Neuronal stem cell (in vitro differentiated cells): ENCODE measurements at places on chromosomes 5 and 9.
A peak's percentile ranks its signal among the peaks of the same experiment; 100 is the strongest.

DNA sequence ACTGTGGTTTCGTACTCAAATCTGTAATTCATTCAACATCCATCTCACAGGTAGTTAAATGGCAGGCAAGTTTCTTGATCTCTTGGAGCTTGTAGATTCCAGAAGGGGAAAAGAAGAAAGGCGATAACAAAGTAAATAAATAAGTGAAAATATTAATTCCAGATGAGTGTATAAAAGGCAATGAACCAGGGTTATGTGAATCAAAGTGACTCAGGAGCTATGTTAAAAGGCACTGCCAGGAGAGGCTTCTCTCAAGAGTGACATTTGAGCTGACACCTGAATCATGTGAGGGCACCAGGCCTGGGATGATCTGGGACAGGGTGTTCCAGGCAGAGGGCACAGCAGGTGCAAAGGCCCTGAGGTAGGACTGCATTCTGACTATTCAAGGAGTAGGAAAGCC is 45.0 kb downstream of the DOCK2 start:
- no peak for DNase-seq

- no peak for DNase-seq
These were observed 28.4 kb downstream of the CEL start for GRCh38 chr9:133090187-133090586.

- DNase-seq = no peak
These were observed 619.1 kb downstream of the CCDC171 start for GRCh38 chr9:16171911-16172310.

DNA sequence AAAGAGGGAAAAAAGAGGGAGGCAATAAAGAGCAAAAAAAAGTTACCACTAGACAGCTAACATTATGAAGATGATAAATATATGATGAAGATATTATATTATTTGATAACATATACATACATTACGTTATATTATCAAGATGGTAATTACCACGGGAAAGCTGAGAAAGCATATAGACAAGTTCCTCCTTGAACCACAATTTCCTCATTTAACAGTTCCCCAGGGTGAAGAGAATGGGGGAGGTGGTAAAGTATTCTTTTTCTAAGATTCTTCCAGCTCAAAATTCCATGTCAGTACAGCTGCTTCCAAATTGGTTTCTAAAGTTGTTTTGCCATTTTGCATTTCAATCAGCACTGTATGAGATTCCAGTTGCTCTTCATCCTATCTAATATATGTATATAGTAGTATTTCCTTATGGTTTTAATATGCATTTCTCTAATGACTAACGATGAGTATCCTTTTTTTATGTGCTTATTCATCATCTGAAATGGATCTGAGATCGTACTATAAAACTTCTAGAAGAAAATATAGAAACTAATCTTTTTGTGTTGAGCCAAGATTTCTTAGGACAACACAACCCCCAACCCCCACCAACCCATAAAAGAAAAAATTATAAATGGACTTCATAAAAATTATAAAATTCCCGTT is 49.5 kb upstream of the C9orf72 start:
- no peak for DNase-seq

- DNase-seq = no peak
These were observed 41.7 kb downstream of the PALM2AKAP2 start for GRCh38 chr9:109821711-109822110.

GRCh38 chr5:67215519-67216471 is 19.2 kb upstream of the CD180 start:
- no peak for DNase-seq

DNA sequence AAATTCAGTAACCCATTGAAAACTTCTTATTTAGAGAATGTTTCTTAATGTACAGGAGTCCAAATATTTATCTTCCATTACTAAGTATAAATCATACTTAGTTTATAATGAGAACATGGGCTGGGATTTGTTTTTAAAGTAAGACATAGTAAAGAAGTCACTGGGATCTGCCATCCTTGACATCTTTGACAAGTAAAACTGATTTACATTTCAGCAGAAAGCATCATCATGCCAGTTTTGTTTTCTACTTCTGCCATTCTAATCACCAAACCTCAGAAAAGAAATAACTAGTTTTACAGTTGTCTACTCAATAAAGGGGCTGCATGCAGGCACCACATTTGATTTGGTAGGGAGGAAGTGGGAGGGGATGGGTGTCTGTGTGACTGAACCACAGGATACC is 221.7 kb upstream of the PPP1R2B start:
- DNase-seq = no peak

GRCh38 chr9:109244179-109245132 is 76.4 kb downstream of the EPB41L4B start:
- DNase-seq = peak; percentile 79

DNA sequence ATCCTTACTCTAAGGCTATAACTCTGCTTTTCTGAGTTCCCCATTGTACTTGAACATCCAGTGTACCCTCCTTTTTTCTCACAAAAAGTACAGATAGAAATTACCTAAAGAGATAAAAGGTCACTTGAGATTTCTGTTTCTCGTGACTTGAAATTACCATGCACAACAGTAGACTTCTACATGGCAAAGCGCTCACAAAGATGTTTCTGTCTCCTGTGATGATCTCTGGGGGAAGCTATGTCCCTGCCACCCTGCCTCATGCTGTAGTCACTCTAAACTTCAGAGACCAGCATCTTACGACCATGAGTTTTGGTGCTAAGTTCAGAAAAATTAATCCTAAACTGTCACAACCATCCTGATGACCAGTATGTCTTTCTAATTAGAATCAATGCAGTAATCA is 36.2 kb downstream of the NFIB start:
- no peak for DNase-seq

DNA sequence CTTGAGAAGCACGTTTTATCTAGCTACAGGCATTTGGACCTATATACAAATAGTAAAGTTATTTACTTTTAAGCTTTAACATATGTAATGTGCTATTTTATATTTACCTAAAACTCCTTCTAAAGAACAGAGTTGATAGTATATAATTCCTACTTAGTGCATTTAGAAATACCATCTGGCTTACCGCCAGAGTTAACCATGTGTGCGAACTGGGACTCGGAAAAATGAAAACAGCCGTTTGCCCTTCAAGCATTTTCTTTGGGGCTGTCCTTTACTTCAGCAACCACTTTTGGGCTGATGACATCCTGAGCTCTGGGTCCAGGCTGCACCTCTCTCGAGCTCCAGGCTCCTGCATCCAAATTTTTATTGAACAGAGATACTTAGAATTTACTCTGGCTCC is 21.9 kb upstream of the DHFR start:
- no peak for DNase-seq

- DNase-seq = no peak
These were observed 269.1 kb downstream of the NR2F1-AS1 start for GRCh38 chr5:93311881-93312280.

DNA sequence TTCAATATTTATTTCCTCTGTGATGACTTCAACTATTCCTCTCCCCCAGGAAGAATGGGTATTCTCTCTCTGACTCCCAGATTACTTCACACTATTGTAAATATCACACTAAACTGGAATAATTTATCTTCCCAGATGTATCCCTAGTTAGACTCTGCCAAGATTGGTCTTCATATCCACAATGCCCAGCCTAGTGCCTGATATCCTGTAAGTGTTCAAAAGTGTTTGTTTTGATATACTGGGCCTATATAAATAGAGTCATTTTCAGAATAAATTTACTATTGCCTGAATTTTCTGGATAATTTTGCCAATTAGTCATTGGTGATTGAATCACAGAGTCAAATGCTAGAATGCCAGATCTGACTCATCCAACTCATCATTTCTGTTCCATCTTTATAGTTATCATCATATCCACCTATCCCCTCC is 143.7 kb upstream of the TNC start:
- no peak for DNase-seq

- DNase-seq = no peak
These were observed 167.7 kb upstream of the DMAC1 start for GRCh38 chr9:7967093-7967827.

DNA sequence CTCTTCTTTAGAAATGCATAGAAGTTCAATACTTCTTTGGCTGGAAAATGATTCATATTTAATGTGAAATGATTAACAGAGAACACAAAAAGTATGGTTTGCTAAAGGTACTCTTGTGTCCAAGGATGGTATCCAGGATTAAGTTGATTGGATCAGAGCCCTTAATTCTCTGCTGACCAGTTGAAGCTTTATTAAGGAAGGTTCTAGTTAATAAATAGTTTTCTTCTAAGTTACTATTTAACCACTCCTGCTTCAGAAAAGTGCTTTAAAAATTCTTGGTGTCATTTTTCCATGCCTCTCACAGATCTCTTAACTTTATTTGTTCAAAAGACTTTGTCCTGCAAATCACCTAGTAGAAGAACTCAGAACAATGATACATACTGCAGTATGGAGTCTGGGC is 134.3 kb downstream of the MEF2C start:
- DNase-seq = no peak

- no peak for DNase-seq
These were observed 559.0 kb upstream of the FTMT start for GRCh38 chr5:121292664-121293063.

DNA sequence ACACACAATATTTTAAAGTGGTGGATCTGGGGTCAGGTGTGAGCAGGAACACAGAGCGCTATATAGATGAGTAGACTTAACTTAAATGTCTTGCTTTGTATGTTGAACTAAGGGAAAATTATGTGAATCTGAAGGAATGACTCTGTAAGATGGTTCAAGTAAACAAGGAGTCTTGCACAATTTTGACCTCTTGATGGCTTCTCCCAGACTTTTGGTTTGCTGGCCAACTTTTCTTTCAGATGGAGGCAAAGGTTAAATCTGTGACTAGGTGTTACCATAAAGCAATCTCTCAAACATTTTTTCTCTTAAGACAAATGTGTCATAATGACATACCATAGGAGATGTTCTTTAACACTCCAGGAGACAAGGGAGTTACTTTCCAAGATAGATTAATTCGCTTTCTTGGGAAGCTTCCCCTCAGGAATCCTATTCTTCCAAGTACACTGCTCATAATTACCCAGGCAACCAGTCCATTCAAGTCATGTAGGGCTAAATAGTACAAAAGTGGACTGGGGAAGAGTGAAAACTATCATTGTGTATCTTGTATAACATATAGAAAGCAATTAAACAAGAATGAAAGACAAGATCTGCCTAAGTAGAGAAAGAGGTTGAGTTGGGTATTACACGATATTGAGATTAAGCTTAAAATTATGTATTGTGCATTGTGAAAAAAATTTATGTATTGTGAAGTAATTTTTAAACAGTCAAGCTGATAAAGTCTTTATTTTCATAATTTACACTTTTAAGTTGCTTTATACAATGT is 60.3 kb upstream of the SLC27A6 start:
- no peak for DNase-seq

GRCh38 chr5:15687401-15687800 is 187.4 kb downstream of the FBXL7 start:
- DNase-seq = no peak

DNA sequence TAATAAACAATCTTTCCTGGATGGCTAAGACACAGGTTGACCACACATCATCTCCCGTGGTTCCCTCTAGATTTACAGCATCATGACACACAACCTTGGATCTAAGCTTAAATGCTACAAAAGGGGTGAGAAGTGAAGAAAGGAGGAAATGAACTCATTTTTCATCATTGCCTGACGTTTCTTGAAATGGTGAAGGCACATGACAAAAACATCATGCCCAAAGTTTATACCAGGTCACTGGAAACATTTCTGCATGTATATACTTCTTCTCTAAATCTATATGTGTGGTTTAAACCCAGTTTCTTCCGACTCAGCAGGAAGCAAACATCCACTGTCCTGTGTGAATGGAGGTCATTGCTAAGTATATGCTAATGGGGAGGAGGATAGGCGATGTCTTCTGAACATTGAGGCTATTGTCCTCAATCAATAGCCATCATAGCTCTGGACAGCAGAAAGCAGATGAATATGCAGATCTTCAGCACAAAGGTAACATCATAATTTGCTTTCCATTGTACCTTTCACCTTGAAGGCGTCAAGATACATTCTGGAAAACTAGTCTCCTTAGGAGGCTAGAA is 137.4 kb downstream of the MED27 start:
- no peak for DNase-seq

- no peak for DNase-seq
These were observed 361.0 kb upstream of the CDH6 start for GRCh38 chr5:30832519-30832918.

- DNase-seq = no peak
These were observed 67.7 kb upstream of the RAD23B start for GRCh38 chr9:107215381-107215780.

GRCh38 chr5:139315056-139315615 is 21.6 kb downstream of the MATR3 start:
- DNase-seq = no peak

DNA sequence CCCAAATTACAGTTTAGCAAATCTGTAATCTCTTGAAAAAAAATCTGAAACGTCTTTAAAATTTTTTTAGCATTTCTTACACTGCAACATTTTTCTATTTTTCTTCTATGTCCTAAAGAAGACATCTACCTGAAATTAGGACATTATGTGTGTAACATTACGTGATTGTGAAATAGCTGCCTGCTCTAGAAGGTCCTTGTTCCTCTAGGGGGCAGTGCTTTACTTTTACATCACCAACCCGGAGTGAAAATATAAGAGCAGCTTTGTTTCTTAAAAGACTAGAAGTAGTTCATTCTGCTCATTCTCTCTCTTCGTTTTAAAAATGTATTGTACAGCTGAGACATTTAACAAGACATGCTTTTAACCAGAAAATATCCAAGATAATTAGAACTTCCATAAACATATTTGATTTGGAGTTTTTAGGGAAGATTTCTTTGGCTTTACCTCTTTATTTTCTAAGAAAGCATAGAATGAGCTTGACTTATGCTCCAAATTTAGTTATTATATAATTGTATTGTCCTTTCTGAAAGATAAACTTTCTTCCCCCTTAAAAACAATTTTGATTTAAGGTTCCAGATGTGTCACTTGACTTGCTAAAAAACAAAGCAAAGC is 48.1 kb upstream of the RIOK2 start:
- DNase-seq = peak; percentile 51

GRCh38 chr9:134628354-134628736 is 13.3 kb upstream of the COL5A1 start:
- no peak for DNase-seq

GRCh38 chr5:176611435-176611834 is 1.5 kb upstream of the GPRIN1 start:
- peak; percentile 71 for DNase-seq

- DNase-seq = no peak
These were observed 198.0 kb upstream of the TUSC1 start for GRCh38 chr9:25876248-25876647.

DNA sequence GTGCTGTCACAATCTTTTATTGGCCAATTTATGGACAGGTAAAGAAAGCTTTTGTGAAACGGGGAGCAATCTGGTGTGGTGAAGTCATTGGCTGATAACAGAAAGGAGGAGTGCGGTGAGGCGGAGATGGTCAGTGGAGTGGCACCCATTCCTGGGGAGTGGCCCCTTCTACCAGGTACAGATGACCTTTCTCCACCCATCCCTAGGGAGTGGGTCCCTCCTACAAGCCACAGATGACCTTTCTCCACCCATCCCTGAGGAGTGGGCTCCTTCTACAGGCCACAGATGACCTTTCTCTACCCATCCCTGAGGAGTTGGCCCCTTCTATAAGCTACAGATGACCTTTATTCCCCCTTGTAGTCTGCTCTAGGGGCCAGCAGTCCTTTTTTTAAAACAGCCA is 267.6 kb upstream of the IRX2 start:
- DNase-seq = no peak
